ENCODE measurements at places on chromosomes 3 and 15.

GRCh38 chr3:38829404-38829803 is 13.4 kb upstream of the SCN10A start:
- DNase-seq: no peak

GRCh38 chr3:15333099-15333955 is 941 bp upstream of the SH3BP5 start:
- DNase-seq: no peak

DNA sequence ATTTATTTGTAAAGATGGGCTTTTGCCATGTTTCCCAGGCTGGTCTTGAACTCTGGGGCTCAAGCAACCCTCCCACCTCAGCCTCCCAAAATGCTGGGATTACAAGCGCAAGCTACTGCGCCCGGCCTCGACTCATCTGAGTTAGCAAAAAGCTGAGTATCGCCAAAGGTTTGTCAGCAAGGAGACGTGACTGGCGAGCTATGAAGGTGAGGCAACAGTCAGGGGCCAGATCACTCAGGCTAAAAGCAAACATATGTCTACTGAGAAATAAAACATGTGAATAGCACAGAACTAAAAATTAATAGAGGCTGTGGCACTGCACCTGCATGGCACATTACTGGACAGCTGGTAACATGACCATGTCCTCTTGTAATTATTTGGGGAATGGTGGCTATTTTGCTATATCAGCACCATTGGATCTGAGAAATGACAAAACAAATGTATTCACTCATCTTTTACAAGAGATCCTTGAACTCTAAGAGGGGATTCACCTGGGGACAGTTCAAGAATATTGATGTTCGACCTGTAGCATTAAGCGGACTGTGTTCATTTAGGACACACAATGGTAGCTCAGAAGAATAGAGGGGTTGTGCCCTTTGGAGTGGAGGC is 10.0 kb upstream of the SLC25A26 start:
- DNase-seq: no peak

DNA sequence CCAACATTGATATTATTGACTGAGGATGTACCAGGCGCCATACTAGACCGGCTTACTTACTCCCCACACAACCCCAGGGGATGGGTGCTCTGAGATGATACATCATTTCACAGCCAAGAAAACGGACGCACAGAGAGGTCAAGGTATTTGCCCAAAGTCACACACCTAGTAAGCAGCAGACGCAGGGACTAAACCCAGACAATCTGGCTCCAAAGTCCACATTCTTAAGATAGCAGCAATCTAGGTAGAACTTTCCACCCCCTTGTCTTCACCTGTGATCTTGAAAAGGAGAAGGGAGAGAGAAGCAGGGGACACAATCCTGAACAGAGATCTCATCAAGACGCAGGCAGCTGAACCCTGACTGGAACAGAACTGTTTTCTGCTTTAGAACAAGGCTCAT is 200.6 kb downstream of the XXYLT1 start:
- no peak for DNase-seq

GRCh38 chr3:33883538-33883950 is 85.1 kb downstream of the PDCD6IP start:
- DNase-seq: no peak

DNA sequence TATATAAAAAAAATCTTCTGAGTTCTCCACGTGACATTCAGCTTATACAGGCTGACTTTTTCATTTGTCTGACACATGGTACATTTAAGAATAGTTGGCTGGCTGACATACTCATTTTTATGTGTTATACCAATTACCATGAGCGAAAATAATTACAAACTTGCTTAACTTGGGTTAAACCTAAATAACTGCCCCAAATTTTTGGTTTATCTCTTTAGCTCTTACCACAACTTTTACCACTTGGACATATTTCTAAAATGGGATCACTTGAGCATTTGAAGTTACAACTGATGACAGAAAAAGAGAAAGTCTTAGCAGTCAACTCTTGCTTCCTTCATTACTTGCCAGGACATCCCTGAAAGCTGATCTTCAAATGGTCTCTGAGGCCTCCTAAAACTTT is 618.1 kb downstream of the RBMS3 start:
- DNase-seq: no peak

GRCh38 chr15:58568157-58568571 is 136.4 kb downstream of the LIPC start:
- no peak for DNase-seq

- DNase-seq: no peak
Measured at GRCh38 chr15:62071711-62072308, 5.0 kb downstream of the C2CD4A start.

GRCh38 chr15:41919201-41919820 is 25.5 kb upstream of the SPTBN5 start:
- DNase-seq: no peak

Data from activated T-cell treated with anti-CD3 and anti-CD28 coated beads for 24 hours (primary cell).